Cerebellar nuclear complex (tissue), 1 donor: ENCODE measurements at places on chromosomes 3 and 15.

GRCh38 chr3:100173961-100174360 is 59.7 kb upstream of the FILIP1L start:
- DNase-seq, result no peak

DNA sequence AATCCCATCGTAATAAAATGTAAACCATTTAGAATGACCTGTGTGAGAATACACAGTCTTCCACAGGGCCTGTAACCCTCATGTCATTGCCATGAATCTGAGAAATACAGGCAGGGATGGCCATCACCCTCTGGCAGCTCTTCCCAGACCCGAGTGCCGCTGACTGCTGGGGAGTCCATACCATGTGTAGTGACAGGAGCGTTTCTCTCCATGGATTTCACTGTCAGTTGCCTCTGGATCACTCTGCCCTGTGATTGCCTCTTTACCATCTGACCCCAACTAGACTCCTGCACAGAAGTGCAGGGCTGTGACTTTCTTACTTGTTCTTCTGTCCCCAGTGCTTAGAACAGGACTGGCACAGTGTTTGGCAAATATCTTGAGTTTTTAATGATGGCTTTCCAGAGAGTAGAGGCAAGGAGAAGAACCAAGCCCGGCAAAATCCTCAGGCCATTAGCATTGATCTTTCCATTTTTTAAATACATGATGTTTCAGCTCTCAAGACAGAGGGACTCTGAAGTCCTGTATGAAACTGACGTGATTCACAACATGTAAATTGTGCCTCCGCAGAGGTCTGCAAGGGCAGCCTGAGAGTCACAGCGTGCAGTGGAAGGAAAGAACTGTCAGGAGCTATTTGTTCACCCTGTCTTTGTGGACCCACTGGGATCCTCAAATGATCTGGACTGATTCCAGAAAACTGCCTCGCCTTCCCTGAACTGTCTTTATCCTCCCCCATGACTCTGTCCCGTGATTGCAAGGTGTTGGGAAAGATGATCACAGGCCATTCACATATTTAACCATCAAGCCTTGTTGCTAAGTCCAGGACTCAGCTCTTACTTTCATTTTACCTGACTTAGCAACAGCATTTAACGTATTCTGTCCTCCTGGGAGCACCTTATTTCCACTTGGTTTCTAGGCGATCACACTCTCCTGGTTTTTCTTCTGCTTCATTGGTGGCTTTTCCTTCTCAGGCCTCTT is 354.9 kb downstream of the EPHB1 start:
- DNase-seq, result no peak

GRCh38 chr3:119580067-119580760 is 922 bp downstream of the ADPRH start:
- DNase-seq, result no peak

- DNase-seq, result no peak
These were observed 41.7 kb downstream of the RASGRP1 start for GRCh38 chr15:38522922-38523321.

DNA sequence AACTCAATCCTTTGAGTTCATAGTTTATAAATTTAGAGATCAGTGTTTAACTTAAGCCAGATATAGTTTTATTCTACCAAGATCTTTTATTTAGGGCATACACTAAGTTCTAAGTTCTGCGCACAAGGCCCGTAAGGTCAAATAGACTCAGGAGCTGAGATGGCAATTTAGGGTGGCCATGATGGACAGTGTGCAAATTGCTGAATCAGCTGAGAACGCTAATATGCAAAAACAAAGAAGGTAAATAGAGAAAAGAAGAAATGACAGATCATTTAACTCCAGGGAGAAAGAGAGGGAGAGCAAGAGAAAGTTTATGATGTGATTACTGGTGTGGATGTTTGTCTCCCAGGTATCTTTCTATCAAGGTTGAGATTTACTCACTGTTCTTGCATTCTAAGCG is 678.5 kb downstream of the OTOL1 start:
- no peak for DNase-seq

DNA sequence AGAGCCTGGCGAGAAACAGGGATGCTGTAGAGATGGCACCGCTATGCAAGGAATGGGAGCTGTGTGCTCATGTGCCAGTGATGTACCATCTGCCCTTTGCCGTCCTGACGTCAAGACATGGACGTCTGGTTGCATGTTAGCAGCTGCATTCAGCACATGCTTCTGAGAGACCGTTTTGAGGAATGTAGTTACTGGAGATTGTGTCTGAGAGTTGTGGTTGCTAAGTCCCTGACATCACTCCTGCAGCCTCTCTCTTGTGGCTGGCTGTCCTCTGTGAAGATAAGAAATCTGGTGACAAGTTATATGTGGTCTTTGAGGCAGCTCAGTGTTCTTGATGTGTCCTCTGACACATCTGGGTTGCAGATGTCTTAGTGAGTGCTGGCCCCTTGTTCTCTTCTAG is 165.1 kb downstream of the APBA2 start:
- no peak for DNase-seq

DNA sequence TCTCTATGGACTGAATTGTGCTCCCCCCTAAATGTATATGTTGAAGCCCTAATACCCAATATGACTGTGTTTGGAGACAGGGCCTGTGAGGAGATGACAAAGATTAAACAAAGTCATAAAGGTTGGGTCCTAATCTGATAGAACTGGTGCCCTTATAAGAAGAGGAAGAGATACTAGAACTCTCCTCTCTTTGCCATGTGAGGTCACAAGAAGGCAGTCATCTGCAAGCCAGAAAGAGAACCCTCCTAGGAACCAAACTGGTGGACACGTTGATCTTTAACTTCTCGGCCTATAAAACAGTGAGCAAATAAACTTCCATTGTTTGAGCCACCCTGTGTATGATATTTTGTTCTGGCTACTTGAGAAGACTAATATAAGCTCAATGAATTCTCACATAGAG is 31.6 kb upstream of the ENTPD3 start:
- no peak for DNase-seq

DNA sequence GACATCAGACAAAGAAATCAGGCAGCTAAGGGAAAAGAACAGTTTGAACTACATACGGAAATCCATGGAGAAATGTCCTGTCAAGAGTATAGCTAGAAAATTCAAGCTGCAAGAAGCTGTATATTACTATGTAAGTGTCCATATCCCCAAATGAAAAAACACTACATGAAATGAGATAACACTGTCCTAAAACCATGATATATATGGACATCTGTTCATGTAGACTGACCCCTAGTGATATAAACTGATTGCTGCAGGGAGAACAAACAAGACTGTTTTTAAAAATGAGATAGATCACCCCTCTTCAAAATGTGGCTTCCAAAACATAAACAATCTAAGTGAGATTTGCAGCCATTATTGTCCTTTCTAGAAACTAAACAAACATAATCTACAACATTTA is 985.6 kb downstream of the EPHA3 start:
- no peak for DNase-seq

GRCh38 chr3:41236228-41236627 is 36.9 kb downstream of the CTNNB1 start:
- no peak for DNase-seq

GRCh38 chr15:101376615-101377395 is 81.8 kb upstream of the SNRPA1 start:
- DNase-seq, result no peak

GRCh38 chr3:160928183-160928726 is 172.2 kb downstream of the PPM1L start:
- no peak for DNase-seq

DNA sequence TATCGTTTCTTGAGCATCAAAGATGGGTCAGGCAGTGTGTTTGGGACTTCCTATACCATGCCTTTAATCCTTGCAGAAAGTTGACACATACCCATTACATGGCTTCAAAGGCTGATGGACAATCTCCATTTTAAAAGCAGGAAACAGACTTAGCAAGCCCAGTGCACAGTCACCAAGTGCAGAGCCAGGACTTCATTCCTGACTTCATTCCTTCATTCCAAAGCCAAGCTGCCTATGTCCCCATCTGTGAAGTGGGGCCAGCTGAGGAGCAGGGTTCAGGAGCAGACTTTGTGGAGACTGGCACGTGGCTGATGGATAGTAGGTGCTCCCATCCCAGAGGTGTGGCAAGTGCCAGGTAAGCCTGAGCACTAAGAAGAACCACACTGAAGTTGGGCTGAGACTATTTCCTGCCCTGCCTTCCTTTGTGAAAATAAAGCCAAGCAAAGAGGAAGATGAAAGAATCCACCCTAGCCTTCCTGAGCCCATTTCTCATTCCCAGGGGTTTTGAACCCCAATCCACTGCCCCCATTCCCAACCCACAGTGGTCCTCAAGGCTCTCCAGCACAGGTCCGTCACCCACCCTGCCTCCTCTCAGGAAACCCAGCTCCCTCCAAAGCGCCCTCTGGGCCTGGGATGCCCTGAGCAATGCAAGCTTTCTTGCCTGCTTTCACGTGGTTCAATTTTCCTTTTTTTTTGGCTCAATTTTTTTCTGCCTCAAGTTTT is 1.8 kb downstream of the CX3CR1 start:
- no peak for DNase-seq

DNA sequence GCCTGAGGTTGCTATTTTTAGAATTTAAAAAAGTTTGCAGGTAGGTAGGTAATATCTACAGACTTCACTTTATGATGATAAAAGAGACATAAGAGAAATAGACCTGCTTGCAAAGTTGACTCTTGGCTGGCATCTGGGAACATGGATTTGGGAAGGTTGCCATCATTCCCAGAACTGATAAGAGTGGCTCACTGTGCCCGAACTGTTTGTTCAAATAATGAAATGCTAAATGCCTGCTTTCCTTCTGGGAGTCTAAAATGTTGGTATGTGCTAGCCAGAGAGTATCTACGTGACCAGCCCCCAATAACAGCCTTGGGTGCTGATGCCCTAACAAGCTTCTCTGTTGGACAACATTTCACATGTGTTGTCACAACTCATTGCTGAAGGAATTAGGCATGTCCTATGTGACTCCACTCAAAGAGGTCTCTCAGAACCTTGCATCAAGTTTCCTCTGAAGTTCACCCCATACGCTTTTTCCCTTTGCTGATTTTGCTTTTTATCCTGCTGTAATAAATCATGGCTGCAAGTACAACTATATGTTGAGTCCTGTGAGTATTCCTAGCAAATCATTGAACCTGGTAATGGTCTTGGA is 95.5 kb downstream of the FHIT start:
- DNase-seq, result no peak

DNA sequence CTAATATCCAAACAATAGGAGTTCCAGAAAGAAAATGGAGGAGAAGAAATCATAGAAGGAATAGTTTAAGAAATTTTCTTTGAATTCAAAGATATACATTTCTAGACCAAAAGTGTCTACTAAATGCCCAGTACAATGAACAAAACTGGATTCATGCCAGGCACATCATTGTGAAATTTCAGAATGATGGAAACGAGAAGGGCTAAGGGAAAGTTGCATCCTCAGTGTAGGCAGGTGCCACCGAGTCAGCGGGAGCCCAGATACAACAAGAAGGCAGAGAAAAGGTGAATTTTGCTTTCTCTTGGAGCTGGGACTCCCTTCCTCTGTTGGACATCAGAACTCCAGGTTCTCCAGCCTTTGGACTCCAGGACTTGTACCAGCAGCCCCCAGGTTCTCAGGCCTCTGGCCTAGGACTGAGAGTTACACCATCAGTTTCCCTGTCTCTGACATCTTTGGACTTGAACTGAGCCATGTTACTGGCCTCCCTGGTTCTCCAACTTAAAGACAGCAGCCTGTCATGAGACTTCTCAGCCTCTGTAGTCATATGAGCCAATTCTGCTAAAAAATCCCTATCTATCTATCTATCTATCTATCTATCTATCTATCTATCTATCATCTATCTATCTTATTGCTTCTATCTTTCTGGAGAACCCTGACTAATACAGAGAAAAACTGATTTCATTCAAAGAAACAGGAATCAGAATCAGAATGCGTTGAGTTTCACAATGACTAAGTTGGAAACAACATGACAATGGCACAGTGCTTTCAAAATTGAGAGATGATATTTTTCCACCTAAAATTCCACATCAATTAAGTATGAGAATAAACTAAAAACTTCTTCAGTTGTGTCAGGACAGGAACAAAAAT is 207.7 kb downstream of the FAM43A start:
- DNase-seq, result no peak

GRCh38 chr3:59321881-59322540 is 272.2 kb upstream of the CFAP20DC start:
- DNase-seq, result no peak

GRCh38 chr3:153809097-153809496 is 312.1 kb upstream of the ARHGEF26 start:
- DNase-seq, result no peak

GRCh38 chr3:45468326-45468725 is 80.0 kb downstream of the LARS2 start:
- no peak for DNase-seq

DNA sequence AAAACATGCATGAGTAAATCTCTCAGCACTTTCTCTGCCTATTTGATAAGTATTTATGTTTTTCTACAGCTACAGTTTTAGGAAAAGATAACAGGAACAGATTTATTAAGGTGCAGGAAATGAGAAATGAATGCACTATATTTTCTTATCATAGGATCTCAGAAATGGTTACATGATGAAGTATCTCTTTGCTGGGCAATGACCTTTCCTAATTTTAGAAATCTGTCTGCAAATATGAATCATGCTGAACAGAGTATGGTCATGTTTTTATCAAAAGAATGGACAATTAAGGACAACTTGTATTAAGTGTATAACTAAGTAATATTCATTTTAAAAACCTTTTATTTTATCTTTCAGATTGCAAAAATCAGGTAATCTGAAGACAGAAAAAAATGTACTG is 53.8 kb upstream of the SPPL2A start:
- no peak for DNase-seq

DNA sequence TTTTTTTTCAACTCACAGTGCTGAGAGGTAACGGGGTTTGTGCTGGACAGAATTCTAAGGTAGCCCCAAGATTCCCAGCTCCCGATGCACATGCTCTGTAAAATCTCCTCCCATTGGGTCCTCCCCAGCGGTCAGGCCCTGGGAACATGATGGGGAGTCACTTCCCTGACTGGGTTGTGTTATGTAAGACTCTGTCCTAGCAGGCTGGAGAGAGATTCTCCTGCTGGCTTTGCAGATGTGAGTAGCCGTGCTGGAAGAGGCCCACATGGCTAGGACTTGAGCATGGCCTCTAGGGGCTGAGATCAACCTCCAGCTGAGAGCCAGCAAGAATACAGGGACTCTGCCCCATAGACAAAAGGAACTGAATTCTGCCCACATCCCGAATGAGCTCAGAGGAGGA is 83.7 kb upstream of the OXTR start:
- DNase-seq, result no peak

- DNase-seq, result no peak
These were observed 532.5 kb upstream of the KCNMB2 start for GRCh38 chr3:178003756-178004155.

- DNase-seq, result no peak
These were observed 139.4 kb downstream of the OPA1 start for GRCh38 chr3:193732391-193732790.

- no peak for DNase-seq
These were observed 55.9 kb upstream of the POMGNT2 start for GRCh38 chr3:43161684-43162229.
